Hematopoietic multipotent progenitor cell treated with erythropoietin and hydrocortisone succinate and interleukin-3 and kit ligand, for 17 days (in vitro differentiated cells): ENCODE measurements at places on chromosomes 7 and 10.

DNA sequence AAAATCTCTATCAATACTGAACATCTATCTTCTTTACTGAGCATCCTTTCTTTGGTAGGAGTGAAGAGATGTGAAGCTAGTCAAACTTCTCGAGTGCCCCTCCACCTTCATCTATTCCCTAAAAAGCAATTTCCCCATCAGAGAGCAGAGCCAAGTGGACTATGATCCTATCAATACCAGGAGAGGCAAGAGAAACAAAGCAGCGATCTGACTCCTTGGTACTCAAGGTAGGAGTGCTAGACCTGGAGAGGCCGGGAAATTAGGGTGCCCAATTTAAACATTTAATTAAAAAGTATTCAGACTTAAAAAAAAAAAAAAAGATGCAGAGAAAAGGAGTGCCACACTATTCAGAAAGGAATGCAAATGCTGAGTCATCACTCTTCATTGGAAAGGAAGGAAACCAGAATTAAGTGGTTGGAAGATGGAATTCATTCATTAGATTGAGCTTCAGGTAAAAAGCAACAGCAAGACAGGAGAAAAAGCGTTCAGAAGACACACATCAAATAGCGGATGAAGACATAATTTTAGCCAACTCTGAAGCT, 1.6 kb downstream of the TIAL1 start:
- DNase-seq = peak; percentile 24

DNA sequence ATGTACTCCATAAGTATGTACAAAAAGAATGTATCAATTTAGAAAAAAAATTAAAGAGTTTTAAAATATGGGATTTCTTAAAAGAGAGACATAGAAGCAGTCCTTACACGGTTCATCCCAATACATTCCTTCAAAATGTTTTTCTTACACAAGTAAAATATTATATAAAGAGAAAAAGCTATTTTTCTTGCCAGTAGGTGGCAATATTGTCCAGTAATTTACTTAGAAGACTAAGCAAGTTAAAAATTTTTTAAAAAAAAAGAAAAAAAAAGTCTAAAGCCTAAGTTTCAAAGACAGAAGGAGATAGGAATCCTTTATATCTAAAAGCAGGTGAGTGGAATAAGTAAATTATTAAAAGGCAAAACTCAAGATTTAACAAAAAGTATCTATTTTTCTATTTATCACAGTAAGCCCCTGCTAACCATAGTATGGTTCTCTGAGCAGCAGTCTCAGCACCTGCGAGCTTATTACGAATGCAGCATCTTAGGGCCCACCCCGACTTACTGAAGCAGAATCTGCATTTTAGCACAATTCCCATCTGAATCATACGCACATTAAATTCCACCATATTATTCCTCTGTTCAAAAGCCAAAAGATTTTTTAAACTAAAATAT, 240.6 kb downstream of the DGKI start:
- DNase-seq = peak; percentile 18

DNA sequence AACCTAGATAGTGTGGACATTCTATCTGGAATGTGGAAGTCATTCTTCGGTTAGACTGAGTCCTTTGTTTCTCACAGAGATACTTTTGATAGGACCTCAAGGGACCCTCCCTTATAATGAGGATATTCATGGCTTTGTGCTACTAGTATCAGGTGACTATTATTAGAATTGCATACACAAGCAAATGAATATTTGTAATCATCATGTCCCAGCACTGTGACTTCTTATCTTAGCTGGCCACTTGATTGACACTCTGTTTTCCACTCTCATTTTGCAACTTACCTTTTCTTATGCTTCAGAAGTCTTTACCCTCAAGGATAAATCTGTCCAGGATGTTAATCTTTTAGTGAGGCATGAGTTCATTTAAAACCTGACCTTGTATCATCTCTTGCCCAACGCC, 268.2 kb upstream of the FZD1 start:
- no peak for DNase-seq

DNA sequence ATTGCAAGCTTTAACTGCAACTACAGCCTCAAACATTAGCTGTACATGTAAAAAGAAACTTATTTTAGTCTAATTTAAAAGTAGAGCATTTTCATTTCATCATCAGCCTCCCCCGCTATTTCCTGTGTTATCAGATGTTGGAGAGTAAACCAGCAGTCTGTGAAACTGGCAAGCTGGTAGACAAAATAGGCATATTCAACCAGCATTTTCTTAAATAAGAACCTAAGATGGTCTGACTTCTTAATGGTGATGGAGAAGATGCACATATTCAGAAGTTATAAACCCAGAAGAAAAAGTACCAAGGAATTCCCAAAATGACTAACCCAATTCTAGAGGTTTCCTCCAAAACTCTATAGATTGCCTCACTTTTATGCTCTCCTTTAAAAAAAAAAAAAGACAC, 24.9 kb downstream of the PIK3AP1 start:
- no peak for DNase-seq

DNA sequence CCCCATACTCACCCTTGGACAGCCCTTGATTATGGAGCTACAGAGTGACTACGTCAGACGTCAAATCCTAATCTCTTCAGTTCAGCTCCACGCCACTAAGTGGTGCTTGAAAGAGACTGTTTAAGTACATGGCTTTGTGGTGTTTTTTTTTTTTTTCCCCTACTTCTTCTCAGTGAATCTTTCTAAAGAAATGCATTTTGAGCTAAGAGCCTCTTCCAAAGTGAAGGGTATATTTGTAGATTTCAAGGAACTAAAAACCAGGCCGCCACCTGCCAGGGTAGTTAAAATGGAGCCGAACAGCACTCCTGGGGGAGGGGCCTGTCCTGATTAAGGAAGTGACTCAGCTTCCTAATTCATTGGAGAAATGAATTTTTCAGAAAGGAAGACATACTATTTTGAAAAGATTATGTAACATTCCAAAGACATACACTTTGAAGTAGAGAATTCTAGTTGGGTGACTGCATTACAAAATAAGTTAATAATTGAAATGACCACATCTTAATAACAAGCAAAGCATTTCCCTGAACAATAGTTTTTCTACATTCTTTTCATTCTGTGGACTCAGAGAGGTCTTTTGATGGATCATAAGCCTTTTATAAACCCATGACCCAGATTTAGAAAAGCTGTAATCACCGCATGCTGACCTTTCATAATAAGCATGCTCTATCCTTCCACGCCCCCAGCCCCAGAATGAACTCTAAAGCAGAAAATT, 20.6 kb upstream of the VPS41 start:
- no peak for DNase-seq

- no peak for DNase-seq
Observed at GRCh38 chr7:70738151-70738885, 393.6 kb upstream of the GALNT17 start.

DNA sequence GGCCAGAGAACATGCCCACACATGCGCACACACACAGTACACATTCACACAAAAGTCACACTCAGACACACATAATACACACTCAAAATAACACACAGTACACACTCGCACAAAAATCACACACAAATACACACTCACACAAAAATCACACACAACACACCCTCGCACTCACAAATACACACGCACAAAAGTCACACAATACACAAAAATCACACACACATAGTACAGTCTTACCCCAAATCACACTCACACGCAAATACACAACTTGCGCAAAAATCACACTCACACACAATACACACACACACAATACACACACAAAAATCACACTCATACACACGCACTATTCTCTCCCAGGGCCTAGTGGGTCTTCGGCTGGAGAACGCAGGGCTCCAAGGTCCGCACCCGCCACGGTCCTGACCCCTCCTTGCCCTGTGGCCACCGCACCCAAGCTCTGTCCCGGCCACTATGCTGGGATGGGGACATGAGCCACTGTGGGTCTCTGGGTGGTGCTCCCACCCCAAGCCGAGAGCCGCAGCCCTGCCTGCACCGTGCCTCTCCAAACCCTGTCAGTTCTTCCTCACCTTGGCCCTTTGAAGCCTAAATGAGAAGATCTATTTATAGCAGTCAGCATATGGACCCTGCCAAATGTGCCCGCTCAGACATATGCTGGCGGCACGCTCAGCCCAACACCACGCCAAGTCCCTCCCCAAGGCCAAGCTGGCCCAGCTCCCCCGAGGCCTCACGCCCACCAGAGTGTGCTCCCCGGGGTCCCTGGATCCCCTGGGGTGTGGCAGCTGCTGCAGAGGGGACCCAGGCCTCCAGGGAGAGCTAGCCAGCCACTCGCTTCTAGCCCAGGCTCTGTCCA, 55.9 kb downstream of the ELFN1 start:
- DNase-seq = no peak

GRCh38 chr10:49367600-49367999, 28.3 kb downstream of the DRGX start:
- DNase-seq = no peak

- no peak for DNase-seq
Observed at GRCh38 chr10:120387326-120387725, 69.7 kb upstream of the PLPP4 start.

GRCh38 chr7:15033039-15033438, 130.5 kb upstream of the DGKB start:
- DNase-seq = no peak

DNA sequence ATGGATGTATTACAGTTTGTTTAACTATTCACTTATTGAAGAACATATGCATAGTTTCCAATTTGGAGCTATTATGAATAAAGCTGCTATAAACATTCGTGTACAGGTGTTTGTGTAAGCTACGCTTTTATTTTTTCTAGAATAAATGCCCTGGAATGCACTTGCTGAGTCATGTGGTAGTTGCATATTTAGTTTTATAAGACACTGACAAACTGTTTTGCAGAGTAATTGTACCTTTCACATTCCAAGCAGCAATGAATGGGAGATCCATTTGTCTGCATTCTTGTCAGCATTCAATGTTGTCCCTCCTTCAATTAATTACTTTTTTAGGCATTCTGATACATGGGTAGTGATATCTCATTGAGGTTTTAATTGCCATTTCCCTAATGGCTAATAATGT, 373.6 kb upstream of the GHITM start:
- DNase-seq = no peak

DNA sequence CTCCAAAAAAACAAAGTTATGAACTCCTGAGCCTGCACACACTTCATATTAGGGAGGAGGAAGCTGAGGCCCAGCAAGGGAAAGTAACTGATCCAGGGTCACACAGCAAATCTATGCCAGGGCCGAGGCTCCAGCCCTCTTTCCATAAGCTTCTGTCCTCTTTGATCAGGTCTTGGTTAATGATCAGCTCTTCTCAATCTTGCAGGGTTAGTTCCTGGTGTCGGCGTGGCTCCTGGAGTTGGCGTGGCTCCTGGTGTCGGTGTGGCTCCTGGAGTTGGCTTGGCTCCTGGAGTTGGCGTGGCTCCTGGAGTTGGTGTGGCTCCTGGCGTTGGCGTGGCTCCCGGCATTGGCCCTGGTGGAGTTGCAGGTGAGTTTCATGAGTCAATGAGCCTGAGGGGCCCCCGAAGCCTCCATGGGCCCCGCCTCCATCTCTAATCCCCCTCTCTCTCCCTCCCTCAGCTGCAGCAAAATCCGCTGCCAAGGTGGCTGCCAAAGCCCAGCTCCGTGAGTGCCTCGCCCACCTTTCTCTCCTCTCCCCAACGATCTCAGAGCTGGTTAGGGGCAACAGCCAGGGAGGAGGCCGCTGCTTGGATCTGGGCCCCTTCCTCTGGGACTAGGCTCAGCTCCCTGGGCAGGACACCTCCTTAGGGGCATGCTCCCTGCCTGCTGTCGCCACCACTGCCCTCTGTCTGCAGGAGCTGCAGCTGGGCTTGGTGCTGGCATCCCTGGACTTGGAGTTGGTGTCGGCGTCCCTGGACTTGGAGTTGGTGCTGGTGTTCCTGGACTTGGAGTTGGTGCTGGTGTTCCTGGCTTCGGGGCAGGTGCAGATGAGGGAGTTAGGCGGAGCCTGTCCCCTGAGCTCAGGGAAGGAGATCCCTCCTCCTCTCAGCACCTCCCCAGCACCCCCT, 23.7 kb upstream of the LIMK1 start:
- DNase-seq = no peak

DNA sequence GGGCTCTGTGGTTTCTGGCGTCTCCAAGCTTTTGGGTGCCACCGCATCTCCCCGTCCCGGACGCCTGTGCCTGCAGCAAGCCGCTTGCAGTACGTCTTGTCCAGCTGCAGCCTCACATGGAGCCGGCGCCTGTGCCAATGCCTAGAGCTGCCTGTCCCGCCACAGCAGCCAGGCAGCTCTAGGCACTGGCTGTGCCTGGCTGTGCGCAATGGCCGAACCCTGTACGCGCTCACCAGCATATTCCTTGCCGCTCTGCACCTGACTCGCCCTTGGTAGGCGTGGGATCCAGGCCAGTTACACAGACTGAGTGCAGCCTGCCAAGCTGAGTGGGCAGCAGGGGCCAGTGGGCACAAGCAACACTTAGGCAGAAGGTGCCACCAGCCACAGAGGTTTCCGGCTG, 381.2 kb upstream of the SORCS1 start:
- no peak for DNase-seq

GRCh38 chr10:48990226-48990625, 50.6 kb upstream of the LRRC18 start:
- DNase-seq = no peak

GRCh38 chr7:94170836-94171235, 166.7 kb upstream of the BET1 start:
- no peak for DNase-seq

DNA sequence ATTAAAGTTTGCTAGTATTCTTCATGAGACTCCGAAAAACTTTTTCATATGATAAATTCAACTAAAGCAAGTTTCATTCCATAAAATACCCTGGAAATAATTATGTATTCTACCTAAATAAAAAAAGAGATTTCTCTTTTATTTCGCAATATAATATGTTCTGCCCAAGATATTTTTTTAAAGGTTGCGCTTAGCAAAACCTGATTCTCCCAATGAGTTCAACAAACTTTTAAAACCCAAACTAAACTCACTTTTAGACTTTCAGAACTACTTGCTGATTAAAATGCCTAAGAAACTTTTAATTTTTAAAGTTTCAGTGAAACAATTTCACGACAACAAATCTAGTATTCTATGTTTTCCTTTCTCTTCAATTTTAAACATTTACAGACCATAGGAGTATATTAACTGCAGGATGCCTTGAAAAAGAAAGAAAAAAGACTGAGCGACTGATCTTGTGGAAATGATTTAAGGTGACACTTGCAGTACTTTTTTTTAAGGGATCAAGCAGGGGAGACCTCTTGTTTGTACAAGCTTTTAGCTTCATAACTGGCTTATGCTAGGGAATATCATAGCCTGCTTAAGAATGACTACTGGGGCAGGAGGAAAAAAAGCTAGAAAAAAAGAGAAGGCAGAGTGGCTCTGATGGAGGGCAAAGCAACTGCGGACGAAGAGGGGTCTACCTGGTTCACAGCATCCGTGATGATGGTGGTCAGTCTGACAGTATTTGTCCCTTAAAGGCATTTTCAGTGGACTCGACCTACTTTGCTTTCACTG, 1.5 kb downstream of the ZNF800 start:
- peak; percentile 45 for DNase-seq

GRCh38 chr10:113007343-113007771, 57.3 kb downstream of the TCF7L2 start:
- no peak for DNase-seq

- no peak for DNase-seq
Observed at GRCh38 chr7:103934508-103934907, 55.0 kb downstream of the RELN start.
